Pancreas (tissue), 10 donors: ENCODE measurements at places on chromosomes 13 and 19. TPM values are rescaled to one million over a fixed set of nuclear protein-coding genes. Genes with fewer than 3 reads are reported as not detected.

CGB1 gene
- total RNA-seq = not detected

ZNF560 gene
- not detected for total RNA-seq

ZNF524 gene
- 17.1 TPM for total RNA-seq

LRRC25 gene
- total RNA-seq = 6.1 TPM

METTL21C gene
- not detected for total RNA-seq

SELENOV gene
- not detected for total RNA-seq

FFAR2 gene
- total RNA-seq = not detected

ANKRD24 gene
- total RNA-seq = 0.70 TPM
